Left lung (tissue), 14 donors: ENCODE measurements at places on chromosomes 11 and 22.

- peak; percentile 22 for DNase-seq
These were observed 1326.6 kb downstream of the TBC1D22A start for GRCh38 chr22:48088926-48089536.

- no peak for DNase-seq
These were observed 54.4 kb downstream of the SVIP start for GRCh38 chr11:22775248-22775647.

- DNase-seq: peak; percentile 13
These were observed 52.4 kb downstream of the CHRDL2 start for GRCh38 chr11:74678591-74679512.

DNA sequence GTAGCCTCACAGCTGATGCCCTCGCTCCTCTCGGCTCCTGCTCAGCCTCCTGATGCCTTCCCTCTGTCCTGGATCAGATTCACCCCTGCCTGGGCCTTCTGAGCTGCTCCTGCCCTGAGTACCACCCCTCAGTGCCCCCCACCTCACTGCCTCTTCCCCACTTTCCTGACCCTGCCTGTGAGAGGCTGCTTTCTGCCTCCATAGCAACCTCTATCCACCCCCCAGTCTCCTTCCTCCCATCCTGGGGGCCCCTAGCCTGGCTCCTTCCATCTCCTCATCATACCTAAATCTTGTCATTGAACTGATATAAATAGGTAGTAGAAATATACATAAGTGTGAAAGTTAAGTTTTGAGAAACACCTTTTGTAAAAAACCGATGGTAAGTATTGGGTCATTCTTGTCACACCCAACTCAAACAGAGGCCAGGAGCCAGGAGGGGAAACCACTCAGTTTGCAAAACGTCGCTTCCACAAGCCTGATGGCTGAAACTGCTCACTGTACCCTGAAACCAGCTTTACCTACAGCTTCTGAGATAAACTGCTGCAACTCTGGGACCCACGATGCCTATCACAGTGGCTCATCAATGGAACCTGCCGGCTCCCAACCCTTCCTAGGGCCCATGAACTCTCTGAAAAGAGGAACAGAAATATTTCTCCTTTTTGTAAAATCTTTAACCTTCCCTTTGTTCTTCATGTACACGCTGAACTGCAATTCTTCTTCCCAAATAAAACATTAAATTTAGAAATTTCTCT lies 4.8 kb upstream of the APOBEC3H start:
- no peak for DNase-seq

- DNase-seq: no peak
These were observed 10.9 kb downstream of the OMP start for GRCh38 chr11:77113382-77114088.

DNA sequence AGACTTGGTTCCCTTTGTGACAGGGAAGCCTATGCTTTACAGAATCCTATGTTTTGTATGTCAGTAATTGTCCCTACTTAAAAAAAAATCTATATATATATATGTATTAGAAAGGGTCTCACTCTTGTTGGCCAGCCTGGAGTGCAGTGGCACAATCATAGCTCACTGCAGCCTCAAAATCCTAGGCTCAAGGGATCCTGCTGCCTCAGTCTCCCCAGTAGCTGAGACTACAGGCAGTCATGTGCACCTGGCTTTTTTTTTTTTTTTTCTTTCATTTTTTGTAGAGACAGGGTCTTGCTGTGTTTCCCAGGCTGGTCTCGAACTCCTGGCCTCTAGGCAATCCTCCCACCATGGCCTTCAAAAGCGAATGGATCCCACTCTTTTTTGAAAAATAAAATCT lies 2.1 kb upstream of the NEAT1 start:
- no peak for DNase-seq

DNA sequence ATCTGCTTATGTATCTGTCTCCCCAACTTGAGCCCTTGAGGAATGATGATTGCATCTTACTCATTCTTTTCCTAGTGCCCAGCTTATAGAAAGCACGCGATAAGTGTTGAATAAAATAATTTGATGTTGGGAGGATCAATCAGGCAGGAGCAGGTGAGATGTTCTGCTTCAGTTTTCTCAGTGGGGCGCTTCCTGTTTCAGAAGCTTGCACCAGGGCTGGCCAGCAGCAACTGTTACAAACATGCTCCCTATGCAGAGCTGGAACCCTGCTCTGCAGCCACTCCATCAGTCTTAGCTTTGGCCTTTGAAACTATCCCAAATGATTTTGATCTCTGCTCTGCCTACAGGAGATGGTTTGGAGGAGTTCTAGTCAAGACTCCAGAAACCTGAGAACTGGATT lies 3.9 kb downstream of the ENDOD1 start:
- DNase-seq: no peak

DNA sequence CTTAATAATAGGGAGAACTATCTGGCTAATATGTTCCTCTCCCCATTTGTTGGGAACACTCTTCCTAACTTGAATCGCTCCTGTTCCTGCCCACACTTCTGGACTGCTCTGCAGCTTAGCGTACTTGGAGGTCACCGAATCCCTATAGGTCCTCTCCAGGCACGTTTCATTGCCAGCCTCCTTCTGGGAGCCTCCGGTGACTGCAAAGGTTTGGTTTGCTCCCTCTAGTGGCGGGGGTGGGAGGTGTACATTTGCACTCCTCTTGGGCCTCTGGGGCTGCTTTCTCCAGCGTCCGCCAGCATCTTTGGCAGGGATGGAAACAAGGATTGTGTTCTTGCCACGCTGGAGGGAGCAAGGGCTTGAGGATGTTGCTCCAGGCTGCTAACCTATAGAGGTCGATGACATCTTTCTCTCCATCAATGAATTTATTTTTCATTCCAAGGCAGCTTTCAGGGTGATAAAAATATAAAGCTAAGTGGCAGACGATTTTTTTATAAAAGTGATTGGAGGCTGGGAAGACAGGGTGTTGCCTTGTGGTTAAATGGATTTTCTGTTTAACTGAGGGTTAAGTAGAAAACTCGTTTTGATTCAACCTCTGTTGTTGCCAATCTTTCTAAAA lies 48.7 kb downstream of the TSPAN18 start:
- no peak for DNase-seq

- DNase-seq: no peak
These were observed 103.8 kb downstream of the ZNF280B start for GRCh38 chr22:22404598-22405284.

GRCh38 chr22:24584166-24584790 lies 8.6 kb downstream of the LRRC75B start:
- DNase-seq: no peak
